CD8-positive, alpha-beta T cell (primary cell): ENCODE measurements at places on chromosomes 7 and 10.

GRCh38 chr7:67251986-67252558 lies 255.4 kb downstream of the TYW1 start:
- DNase-seq: no peak

DNA sequence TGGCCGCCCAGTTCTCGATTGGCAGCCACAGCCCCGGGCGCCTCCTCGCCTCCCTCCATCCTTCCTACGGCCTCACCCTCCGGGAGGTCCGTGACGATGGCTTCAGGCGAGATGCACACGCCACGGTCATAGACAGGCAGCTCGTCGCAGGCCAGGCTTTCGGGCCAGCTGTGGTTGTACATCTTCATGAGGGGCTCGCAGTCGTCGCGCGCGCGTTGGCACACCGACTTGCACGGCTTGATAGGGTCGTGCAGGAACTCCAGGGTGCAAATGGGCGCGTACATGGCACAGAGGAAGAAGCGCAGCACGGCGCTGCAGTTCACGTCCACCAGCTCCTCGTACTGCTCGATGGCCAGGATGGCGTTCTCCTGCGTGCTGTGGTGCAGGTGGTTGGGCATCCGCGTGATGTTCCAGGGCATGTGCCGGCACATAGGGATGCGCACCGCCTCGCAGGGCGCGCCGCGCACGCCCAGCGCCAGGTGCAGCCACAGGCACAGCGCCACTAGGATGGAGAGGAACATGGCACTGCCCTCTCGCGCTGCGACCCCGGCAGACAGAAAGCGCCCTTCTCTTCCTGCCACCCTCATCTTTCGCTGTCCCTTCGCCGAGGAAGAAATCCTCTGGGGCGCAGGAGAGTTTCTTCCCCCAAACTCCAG lies 472 bp downstream of the SFRP4 start:
- DNase-seq: no peak

DNA sequence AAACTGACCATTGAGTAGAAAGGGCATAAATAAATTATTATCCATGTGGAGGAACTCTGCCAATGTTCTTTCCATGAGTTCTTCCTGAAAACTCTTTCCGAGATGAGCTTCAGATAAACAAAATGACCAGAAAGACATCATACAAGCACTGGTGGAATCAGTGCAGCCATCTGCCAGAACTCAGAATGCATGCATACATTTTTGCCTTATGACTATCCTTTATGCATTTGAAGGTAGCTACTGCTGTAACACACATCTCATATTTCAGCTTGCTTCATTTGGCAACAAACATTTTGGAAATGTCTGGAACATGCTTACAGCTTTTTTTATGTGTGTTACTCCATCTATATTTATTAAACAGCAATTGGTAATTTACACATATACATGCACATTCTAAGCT lies 448.9 kb downstream of the PLXDC2 start:
- DNase-seq: no peak

GRCh38 chr7:148708026-148708885 lies 9.6 kb downstream of the CUL1 start:
- DNase-seq: no peak

DNA sequence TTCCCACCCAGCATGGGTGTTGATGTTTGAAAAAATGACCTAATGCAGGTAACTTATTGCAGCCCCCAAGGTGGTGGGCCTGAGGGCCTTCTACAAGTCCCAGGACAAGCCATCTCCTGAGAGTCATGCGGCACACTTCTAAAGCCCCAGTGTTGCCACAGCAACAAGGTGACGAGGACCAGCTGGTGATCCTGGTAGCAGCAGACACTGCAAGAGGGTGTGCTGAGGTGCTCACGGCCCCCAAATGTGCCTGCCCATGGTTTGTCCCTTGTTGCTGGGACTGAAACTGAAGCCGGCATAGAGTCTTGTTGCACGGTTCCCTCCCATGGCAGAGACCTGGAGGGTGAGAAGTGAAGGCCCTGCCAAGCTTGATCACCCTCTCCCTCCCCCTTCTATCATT lies 333.2 kb upstream of the MGMT start:
- DNase-seq: no peak

DNA sequence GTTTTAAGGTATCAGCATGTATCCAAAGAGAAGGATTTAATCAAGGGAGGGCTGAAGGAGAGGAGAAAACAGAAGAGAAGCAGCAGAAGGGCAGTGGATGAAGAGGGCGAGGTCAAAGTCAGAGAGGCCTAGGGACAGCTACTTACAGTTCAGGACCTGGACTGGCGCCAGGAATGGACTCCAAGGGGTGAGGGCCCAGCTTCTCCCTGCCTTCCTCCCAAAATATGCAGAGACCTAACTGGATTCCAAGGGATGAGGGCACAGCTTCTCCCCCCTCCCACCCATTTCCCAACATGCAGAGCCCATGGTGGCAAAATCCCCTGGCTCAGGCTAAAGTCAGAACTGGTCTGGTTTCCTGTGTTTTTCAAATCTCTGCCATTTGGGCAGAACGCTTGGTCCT lies 3.4 kb upstream of the TCF7L2 start:
- DNase-seq: no peak

DNA sequence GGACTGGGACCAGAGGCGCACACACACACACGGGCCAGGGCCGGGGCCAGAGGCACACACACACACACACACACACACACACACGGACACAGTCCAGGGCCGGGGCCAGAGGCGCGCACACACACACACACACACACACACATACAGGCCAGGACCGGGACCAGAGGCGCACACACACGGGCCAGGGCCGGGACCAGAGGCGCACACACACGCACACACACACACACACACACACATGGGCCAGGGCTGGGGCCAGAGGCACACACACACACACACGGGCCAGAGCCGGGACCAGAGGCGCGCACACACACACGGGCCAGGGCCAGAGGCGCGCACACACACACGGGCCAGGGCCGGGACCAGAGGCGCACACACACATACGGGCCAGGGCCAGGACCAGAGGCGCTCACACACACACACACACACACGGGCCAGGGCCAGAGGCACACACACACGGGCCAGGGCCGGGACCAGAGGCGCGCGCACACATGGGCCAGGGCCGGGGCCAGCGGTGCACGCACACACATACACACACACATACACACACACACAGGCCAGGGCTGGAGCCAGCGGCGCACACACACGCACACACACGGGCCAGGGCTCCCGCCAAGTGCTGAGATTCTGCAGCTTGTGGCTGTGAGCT lies 268.8 kb downstream of the ELFN1 start:
- DNase-seq: peak; percentile 46

GRCh38 chr10:119135513-119135881 lies 30.0 kb downstream of the SFXN4 start:
- DNase-seq: no peak

DNA sequence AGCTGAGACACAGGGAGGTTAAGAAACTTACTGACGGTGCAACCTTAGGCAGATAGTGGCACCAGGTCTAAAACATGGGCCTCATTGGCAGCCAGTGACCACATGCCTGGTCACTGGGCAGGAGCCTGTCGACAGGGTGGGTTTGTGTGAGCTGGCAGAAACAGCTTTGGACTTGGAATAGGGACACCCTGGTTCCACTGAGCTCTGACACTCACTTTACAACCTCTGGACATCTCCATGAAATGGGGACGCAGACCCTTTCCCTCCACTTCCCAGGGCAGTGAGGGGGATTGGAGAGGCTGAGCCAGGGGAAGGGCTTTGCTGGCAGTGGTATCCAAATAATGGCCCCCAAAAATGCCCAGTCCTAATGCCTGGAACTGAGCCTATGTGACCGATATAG lies 49.7 kb downstream of the OAT start:
- DNase-seq: no peak

DNA sequence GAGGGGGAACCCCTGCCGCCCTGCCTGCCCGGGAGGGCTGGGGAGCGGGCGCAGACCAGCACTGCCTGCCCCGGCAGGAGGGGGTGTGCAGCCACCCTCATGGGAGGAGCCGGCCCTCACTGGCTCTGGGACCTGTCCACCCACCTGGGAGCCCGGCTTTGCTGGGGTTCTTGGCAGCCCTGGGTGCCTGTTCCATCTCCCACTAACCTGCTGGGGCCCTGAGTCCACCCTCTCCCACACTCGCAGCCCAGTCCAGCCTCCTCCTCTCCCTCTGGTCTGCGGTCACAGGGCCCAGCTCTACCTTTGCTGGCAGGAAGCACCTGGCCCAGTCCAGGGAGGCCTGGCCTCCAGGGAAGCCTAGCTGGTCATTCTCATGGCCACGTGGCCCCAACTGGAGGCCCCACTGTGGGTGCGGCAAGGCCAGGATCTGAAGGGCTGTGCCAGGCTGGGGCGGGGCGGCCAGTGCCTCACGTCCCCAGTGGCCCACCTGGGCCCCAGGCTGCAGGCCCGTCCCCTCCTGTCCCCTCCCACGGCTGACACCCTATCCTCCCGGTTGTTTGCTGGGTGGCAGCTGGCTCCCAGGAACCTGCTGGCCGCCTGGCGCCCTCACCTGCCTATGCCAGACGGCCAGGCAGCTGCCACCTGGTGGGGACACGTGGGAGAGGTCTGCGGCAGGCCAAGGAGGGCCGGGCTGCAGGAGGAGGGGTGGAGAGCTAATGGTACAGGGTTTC lies at the start of gene TMEM184A:
Gene TMEM184A, minus strand, starts transcription at position 393 of the 731 bp plus-strand sequence. CDS start 721 bp downstream, outside the sequence.
- no peak for DNase-seq

DNA sequence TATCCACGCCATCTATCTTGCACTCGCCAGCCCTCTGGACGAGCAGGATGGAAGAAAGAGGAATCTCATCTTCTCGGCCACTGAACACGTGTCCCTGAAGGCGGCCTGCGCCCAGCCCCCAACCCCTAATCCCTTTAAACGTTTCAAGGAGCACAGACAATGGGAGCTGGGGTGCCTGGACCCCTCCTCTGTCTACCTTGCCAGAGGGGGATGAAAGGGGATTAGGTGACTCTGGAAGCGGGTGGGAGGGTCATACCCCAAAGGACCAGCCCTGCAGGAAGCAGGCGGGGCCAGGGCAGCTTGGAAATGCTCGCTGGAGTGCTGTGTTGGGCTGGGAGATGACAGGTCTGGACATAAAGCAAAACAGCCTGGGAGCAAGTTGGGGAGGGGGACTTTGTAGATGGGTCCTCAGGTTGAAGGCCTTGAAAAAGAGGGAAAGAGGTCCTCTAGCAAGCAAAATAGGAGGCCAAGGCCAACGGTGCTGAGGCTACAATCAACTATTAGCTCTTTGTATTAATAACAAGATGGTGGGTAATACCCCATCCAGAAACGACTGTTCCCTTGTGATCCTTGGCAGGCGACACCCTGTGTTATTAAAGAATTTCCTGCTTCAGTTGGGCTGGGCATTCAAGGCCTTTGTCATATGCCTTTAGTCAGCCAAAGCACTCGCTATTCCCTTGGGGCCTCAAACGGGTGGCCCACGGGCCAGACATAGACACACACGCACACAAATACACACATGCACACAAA lies 126.5 kb upstream of the UNC5B start:
- no peak for DNase-seq

GRCh38 chr7:36898186-36898585 lies 173.9 kb upstream of the AOAH start:
- DNase-seq: no peak

DNA sequence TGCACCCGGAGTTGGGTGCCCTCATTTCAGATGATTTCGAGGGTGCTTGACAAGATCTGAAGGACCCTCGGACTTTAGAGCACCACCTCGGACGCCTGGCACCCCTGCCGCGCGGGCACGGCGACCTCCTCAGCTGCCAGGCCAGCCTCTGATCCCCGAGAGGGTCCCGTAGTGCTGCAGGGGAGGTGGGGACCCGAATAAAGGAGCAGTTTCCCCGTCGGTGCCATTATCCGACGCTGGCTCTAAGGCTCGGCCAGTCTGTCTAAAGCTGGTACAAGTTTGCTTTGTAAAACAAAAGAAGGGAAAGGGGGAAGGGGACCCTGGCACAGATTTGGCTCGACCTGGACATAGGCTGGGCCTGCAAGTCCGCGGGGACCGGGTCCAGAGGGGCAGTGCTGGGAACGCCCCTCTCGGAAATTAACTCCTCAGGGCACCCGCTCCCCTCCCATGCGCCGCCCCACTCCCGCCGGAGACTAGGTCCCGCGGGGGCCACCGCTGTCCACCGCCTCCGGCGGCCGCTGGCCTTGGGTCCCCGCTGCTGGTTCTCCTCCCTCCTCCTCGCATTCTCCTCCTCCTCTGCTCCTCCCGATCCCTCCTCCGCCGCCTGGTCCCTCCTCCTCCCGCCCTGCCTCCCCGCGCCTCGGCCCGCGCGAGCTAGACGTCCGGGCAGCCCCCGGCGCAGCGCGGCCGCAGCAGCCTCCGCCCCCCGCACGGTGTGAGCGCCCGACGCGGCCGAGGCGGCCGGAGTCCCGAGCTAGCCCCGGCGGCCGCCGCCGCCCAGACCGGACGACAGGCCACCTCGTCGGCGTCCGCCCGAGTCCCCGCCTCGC lies at the start of gene EGFR:
Gene EGFR, plus strand, starts transcription at position 657 of the 830 bp plus-strand sequence. CDS start 261 bp downstream, outside the sequence.
- DNase-seq: no peak

DNA sequence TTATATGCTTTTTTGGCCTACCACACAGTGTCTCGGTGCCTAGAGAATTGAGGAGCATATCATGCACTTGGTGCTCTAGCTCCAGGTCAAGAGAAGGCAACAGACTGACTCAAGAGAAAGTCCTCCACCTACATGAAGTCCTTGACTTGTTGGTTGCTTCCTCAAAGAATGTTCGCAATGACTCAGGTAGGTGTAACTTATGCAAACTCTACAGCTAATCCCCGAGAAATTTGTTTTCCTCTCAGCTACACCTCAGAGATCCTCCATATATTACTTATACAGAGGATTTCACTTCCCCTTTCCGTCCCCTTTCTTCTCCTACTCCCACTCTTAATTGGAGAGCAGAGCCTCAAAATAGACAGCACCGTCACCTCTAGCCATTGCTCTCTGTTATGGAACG lies 1013.1 kb downstream of the KCNMA1 start:
- no peak for DNase-seq

DNA sequence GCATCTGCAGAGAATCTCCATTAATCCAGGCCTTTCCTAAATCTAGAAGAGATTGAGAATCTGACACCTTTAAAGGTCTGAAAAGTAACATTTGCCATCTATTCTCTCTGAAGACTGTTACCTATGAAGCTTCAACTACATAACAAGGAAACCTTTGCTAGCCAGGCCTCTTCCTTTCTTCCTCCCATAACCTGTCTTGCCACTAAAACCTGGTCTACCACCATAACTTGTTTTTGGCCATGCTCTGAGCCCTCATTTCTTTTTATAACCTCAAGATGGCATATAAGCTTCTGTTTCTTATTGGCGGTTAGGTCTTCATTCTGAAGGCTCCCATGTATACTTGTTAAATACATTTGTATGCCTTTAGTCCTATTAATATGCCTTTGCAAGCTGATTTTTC lies 348.4 kb upstream of the MEOX2 start:
- DNase-seq: no peak

DNA sequence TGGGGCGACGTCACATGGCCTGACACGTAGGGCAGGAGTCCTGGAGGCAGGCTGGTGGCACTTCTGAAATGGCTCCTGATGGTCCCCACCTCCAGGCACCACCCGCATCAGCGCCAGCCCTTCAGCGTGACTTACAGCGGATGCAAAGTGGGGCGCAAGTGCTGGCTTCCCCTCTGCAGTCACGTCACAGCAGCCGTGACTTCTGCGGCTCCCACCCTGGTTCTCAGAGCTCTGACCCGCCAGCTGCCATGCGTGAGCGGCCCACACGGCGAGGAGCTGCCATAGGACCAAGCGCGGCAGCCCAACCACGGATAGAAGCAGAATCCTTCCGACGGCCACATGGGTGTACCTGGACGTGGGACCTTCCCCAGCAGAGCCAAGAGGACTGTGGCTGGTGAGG lies 159.0 kb downstream of the ELFN1 start:
- DNase-seq: no peak
